ENCODE measurements at places on chromosomes 16 and 17.

- DNase-seq = no peak
Measured at GRCh38 chr17:29665481-29665810, 42.7 kb upstream of the CORO6 start.

DNA sequence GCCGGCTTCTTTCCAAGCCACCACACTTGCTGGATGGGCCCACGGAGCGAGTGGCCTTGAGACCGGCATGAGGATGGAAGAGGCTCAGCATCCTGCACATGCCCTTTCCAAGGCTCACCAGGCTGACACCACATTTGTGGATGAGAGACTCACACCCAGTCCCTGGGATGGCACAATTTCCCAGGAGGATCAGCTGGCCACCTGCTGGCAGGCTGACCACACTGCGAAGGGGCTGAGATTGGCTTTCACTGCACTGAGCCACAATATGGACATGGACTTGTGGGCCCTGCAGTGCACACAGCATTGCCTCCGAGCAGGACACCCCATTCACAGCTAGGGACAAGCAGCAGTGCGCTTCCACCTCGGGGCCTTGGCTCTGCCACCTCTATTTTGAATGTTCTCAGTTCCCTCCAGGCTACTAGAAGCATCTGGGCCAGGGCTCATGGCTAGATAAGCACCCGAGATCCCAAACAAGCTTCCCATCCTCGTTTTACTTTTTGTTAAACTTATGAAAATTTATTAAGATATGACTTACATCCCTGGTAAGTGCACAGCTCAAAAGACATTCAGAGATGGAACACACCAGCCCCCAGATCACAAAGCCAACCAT lies 25.3 kb upstream of the KSR1 start:
- DNase-seq = no peak

GRCh38 chr16:53672461-53672860 lies 31.2 kb downstream of the RPGRIP1L start:
- DNase-seq = no peak

DNA sequence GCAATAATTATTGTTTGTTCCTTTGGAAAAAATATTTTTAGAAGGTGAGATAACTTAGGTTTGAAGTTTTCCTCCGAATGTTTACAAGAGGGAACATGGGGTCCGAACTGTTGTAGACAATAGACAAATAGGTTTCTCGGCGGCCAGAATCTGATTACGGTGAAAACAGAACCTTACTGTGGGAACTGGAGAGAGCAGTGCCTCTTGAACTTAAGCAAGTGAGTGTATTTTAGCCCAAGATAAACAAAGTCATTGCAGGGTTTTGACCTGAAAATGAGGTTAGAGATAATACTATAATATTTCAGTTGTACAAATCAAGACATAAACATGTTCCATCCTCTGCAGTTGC lies 134.7 kb downstream of the ABCA8 start:
- DNase-seq = no peak

- DNase-seq = peak; percentile 23
Measured at GRCh38 chr17:55090079-55090492, 121.5 kb downstream of the STXBP4 start.

- no peak for DNase-seq
Measured at GRCh38 chr17:66714046-66715023, 120.6 kb upstream of the CACNG5 start.

DNA sequence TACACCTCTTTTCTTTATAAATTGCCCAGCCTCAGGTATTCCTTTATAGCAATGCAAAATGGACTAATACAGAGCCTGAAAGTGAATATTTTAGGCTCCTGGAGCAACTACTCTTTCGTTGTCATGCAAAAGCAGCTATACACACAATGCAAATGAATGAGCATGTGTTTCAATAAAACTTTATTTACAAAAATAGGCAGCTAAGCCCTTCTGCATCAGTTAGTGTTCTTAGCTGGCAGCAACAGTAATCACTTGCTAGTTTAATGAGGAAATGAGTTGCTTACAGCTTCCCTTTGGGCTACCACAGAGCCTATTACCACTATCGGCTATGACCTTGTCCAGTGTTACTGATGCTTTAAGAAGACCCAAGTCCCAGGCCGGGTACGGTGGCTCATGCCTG lies 402.9 kb downstream of the XYLT1 start:
- DNase-seq = no peak

GRCh38 chr16:8812162-8812843 lies 14.7 kb downstream of the PMM2 start:
- no peak for DNase-seq
